ENCODE measurements at places on chromosomes 3 and 15. TPM values are rescaled to one million over a fixed set of nuclear protein-coding genes. Genes with fewer than 3 reads are reported as not detected.

ITGA11 gene
- 2.8 TPM for total RNA-seq

CNTN4 gene
- total RNA-seq, result 1.00 TPM

SPESP1 gene
- 3.2 TPM for total RNA-seq

LINS1 gene
- 17.8 TPM for total RNA-seq

KLHL6 gene
- total RNA-seq, result under 0.01 TPM

POLR2M gene
- total RNA-seq, result 129 TPM

TRPM7 gene
- total RNA-seq, result 93.0 TPM

TNIK gene
- total RNA-seq, result 23.7 TPM

OR5K2 gene
- total RNA-seq, result not detected

GP5 gene
- under 0.01 TPM for total RNA-seq

SERPINI2 gene
- total RNA-seq, result not detected

MYO5A gene
- 70.7 TPM for total RNA-seq

MUSTN1 gene
- total RNA-seq, result 0.50 TPM

SCN5A gene
- total RNA-seq, result 0.75 TPM

TRIM71 gene
- total RNA-seq, result not detected

CSTA gene
- 1.1 TPM for total RNA-seq

RPP14 gene
- 18.0 TPM for total RNA-seq

NEIL1 gene
- 6.1 TPM for total RNA-seq

FETUB gene
- not detected for total RNA-seq

EFCAB12 gene
- under 0.01 TPM for total RNA-seq

ITIH3 gene
- total RNA-seq, result 0.12 TPM

WDR93 gene
- under 0.01 TPM for total RNA-seq

NME9 gene
- total RNA-seq, result 0.22 TPM

CKMT1A gene
- total RNA-seq, result not detected

BFSP2 gene
- total RNA-seq, result not detected

ACVR2B gene
- 2.7 TPM for total RNA-seq

POTEB2 gene
- not detected for total RNA-seq

HTR3E gene
- not detected for total RNA-seq

CCR8 gene
- total RNA-seq, result not detected

RPL14 gene
- total RNA-seq, result 331 TPM

LARP6 gene
- 174 TPM for total RNA-seq

CDC25A gene
- 15.9 TPM for total RNA-seq

TIGIT gene
- total RNA-seq, result not detected

HTD2 gene
- total RNA-seq, result 10.6 TPM

ZBBX gene
- total RNA-seq, result 0.12 TPM

PLIN1 gene
- 0.22 TPM for total RNA-seq

FHIT gene
- total RNA-seq, result 2.1 TPM

LIPC gene
- total RNA-seq, result 0.37 TPM

PDZRN3 gene
- total RNA-seq, result 27.7 TPM

CCDC9B gene
- total RNA-seq, result 46.2 TPM

DUOX2 gene
- not detected for total RNA-seq

MST1R gene
- total RNA-seq, result 0.33 TPM

IFT57 gene
- total RNA-seq, result 79.2 TPM

SLC9C1 gene
- 0.12 TPM for total RNA-seq

LTF gene
- not detected for total RNA-seq

P2RY13 gene
- not detected for total RNA-seq

LRRC57 gene
- total RNA-seq, result 15.7 TPM

TARS3 gene
- 11.0 TPM for total RNA-seq

PPP2R3A gene
- total RNA-seq, result 14.9 TPM

TM4SF18 gene
- total RNA-seq, result 0.37 TPM

MNS1 gene
- total RNA-seq, result 1.5 TPM

NDUFB5 gene
- total RNA-seq, result 88.2 TPM

LRRC28 gene
- 13.4 TPM for total RNA-seq

MUC4 gene
- under 0.01 TPM for total RNA-seq

GHSR gene
- not detected for total RNA-seq

ZIC1 gene
- not detected for total RNA-seq

AHSG gene
- total RNA-seq, result not detected

FOXB1 gene
- total RNA-seq, result not detected
